ENCODE measurements at places on chromosomes 5 and 9.

GRCh38 chr9:91658513-91659105 is 235.0 kb upstream of the NFIL3 start:
- no peak for DNase-seq

DNA sequence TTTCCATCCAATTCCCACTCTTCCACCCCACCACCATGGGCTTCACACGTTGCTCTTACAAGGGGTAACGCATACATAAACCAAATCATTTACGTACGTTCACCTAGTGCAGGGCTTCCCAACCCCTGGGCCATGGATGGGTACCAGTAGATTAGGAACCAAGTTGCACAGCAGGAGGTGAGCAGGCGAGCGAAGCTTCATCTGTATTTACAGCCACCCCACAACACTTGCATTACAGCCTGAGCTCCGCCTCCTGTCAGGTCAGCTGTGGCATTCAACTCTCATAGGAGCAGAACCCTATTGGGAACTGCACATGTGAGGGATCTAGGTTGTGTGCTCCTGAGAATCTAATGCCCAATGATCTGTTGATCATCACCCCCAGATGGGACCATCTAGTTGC is 82.3 kb downstream of the CEMIP2 start:
- DNase-seq, result no peak

- DNase-seq, result no peak
Observed at GRCh38 chr5:81884871-81885270, 87.0 kb upstream of the ATG10 start.

DNA sequence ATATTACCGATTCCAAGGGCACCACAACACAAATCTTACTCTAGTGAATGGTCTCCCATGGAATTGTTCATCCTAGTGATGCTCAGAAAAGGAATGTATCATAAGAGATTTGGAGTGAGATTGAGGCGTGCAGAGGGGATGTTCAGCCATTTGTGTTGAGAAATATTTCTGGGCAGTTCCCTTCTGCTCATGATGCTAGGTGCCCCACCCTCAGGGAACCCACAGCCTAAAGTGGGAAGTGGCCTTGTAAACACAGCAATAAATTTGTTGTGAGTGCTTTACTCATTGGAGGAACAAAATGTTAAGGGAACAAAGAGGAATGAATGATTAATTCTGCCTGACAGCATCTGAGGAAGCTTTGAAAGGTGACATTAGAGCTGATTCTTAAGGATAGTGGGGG is 129.9 kb downstream of the TLE4 start:
- no peak for DNase-seq

- no peak for DNase-seq
Observed at GRCh38 chr9:88748566-88749261, 213.7 kb downstream of the NXNL2 start.

GRCh38 chr9:5622016-5622415 is 6.9 kb upstream of the RIC1 start:
- no peak for DNase-seq

DNA sequence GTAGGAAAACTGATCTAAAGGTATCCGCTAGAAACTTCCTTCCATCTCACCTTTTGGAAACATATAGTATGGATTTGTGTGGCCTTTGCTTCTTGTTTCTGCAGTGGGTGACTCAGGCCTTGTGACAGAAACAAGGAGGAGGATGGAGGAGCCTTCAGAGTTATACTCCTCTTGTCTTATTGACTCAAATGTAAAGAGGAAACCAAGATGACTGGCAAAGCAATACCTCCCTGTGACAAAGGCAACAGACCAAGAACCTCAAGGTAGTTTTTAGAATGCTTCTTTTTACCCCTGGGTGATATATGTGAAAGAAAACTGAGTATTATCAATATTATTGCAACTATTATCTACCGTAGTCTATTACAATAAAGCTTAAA is 123.3 kb upstream of the SLIT3 start:
- DNase-seq, result no peak

DNA sequence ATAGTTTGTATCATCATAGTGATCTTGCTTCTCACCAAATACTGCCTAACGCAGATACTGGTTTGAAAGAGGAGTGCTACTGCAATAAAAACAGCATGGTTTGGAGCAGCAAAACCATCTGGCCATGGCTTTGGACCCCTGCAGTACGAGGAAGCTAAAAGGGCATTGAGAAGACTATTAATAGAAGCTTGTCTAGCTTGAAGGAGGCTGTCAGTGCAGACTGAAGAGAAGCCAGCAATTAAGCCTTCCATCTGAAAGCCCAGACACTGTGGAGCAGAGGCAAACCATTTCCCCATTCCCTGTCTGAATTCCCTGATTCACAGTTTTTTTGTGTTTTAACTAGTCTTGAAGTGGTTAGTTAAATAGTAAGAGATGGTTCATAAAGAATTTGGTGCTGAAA is 281.6 kb downstream of the PTPRD start:
- DNase-seq, result no peak
